ENCODE measurements at places on chromosomes 3 and 15. TPM values are rescaled to one million over a fixed set of nuclear protein-coding genes. Genes with fewer than 3 reads are reported as not detected.

DNASE1L3 gene
- not detected for total RNA-seq

DNA sequence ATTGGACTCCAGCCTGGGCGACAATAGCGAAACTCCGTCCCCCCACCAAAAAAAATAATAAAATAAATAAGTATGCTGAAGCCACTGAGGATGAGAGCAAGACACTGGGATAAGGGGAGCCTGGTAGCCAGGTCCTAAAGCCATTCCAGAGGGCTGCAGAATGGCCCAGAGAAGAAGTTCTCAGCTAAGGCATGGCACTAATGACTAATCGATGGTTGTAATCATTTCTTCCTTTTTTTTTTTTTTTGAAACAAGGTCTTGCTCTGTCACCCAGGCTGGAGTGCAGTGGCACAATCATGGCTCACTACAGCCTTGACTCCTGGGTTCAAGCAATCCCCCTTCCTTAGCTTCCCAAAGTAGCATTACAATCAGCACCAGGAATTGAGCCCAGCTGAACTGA, 25.6 kb upstream of the ZNF774 start:
- no peak for DNase-seq

DNA sequence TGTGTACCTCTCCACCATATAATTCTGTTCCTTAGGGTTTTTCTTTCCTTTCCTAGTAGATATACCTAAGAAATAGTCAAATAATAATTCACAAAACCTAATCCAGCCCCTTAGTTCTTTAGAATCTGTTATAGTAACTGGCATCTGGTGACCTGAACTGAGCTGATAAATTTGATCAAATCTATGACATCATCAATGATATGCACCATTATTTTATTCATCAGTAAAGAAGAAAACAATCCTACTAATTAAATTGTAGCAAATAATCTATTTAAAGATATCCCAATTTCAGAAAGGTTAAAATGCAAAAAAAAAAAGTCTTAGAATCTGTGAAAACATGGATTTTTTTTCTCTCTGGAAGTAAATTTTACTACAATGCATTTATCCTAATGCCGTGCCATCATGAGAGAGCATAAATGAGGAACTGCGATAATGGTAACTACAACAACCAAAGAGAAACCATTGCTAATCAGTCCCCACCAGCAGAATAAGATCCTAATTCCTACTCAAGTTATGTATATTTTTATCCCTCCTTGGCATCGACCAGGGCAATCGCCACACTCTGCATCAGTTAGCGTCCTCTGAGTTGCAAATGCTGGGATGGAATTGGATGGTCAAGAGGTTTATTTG, 6.6 kb upstream of the MNS1 start:
- DNase-seq, result no peak

EAF2 gene
- total RNA-seq, result 16.8 TPM

- no peak for DNase-seq
Measured at GRCh38 chr3:45571969-45572368, 22.6 kb upstream of the LIMD1 start.

- no peak for DNase-seq
Measured at GRCh38 chr3:56197259-56197965, 270.9 kb downstream of the ERC2 start.

GRCh38 chr15:47796339-47796738, 79.0 kb downstream of the SEMA6D start:
- no peak for DNase-seq

FANCD2OS gene
- not detected for total RNA-seq

GOLGA8K gene
- total RNA-seq, result not detected

- no peak for DNase-seq
Measured at GRCh38 chr3:183460081-183461055, 31.9 kb upstream of the MCF2L2 start.

GRCh38 chr3:23389686-23390085, 186.6 kb downstream of the UBE2E2 start:
- DNase-seq, result no peak

DNA sequence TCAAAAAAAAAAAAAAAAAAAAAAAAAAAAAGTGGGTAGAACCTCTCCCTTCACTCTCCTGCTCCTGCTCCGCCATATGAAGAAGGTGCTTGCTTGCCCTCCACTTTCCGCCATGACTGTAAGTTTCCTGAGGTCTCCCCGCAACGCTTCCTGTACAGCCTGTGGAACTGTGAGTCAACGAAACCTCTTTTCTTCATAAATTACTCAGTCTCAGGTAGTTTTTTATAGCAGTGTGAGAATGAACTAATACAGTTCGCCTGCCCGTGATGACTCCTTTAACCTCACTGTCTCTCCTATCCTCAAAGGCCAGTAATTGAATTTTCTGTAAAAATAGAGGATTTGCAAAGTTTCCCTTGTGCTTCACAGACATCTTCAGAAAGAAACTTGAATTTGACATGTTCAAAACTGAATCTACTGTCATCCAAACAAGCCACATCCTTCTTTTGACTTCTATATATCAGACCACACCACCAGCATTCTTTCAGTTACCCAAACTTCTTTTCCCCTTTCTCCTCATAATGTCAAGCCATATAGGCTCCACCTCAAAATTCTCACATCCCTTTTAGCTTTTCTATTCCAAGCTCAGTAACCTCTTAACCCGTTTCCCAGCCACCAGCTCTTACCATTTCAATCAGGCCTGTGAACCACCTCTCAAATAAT, 44.3 kb downstream of the P2RY1 start:
- DNase-seq, result no peak

EPM2AIP1 gene
- total RNA-seq, result 9.1 TPM

MAGEL2 gene
- 2.0 TPM for total RNA-seq

GRCh38 chr3:194137008-194137505, 1.1 kb downstream of the HES1 start:
- peak; percentile 63 for DNase-seq

GRCh38 chr3:189790658-189791057, 159.5 kb downstream of the TP63 start:
- no peak for DNase-seq

PLSCR5 gene
- not detected for total RNA-seq

DNA sequence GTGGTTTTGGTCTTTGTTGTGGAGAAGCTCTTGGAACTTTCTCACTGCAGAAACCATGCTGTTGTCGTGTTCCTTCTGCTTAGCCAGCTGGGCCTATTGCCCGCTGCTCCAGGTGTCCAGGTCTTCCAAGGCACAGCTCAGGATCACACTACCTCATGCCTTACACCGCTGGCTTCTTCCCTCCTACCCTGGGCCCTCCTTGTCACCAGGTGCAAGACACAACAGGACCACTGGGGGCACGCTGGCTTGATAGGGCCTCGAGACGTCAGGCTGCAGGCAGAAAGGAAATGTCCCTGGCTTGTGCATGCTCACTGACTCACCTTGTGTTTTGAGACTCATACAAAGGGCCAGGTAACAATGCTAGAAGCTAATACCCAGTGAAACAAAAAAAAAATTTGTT, 32.3 kb downstream of the PAQR9 start:
- no peak for DNase-seq

MUSTN1 gene
- not detected for total RNA-seq

DNA sequence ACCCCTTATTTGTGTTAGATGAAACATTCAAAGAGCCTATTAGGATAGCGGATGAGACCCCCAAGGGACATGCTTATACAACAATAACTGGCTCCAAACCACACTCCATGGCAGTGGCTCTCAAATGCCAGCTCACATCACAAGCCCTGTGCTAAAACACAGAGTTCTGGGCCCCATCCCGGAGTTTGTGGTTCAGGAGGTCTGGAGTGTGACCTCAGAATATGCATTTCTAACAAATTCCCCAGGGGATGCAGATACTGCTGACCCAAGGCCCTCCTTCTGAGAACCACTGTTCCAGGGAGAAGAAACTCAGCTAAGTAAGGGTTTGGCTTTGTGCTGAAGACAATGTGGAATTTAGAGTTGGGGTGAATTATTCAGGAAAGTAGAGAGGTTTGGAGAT, 3.6 kb downstream of the CCRL2 start:
- DNase-seq, result no peak

DNA sequence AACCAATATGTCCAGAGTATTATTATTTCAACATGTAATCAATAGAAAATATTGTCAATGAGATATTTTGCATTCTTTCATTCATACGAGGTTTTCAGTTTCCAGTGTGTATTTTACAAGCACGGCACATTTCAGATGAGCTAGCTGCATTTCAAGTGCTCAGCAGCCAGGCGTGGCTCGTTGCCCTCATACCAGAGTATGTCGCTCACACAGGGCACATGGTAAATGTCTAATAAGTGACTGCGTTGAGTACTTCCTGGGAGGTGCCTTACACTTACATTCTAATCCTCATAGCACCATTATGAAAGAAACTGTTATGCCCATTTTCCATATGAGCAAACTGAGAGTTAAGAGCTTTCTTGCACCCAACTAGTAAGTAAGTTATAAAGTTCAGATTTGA, 47.4 kb downstream of the TMEM266 start:
- no peak for DNase-seq

CRABP1 gene
- 1.6 TPM for total RNA-seq

CHDH gene
- total RNA-seq, result 26.0 TPM
